ENCODE measurements at places on chromosomes 5 and 9.
A peak's percentile ranks its signal among the peaks of the same experiment; 100 is the strongest.

DNA sequence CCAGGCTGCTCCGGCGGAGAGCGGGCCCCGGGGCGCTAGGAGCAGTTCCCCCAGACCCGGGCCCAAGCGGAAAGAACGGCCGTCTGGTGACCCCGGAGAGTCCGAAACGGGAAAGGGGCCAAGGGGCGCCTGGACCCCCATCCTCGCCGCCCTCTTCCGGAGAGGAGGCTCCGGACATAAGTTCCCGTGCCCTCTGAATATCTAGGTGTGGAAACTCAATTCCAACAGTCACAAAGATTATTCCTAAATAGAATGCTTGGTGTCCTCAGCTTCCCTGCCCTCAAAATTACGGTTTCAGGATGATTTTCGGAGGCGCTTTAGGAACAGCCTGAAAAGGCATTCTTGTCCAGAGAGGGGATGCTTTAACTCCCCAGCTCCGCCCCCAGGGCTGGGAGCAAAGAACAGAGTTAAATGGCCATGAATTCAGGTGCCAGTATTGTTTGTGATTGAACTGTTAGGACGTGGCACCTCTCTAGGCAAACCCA, 681 bp upstream of the LHFPL2 start:
- peak; percentile 33 for DNase-seq

GRCh38 chr9:16870596-16871335, at the start of gene BNC2:
Gene BNC2, minus strand, starts transcription at chr9:16870670. Its CDS starts 22 bp downstream, at chr9:16870648.
- peak; percentile 83 for DNase-seq

DNA sequence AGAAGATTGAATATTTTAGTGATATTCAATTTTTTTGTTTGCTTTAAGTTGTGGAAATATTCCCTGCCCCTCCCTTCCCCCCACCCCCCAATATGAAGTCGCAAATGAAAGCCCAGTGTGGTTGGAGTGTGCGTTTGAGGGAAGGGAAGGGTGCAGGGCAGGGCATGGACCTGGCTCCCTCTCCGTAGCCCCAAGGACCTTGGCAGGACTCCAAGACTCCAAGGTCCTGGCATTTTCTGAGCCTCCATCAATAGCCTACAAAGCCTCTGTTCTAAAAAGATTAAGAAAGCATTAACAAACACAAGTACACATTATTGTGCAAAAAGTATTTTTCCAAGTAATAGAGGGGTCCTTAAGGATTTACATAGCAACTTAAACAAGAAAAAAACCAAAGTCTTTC, 38.8 kb upstream of the PTPN3 start:
- DNase-seq, result no peak

DNA sequence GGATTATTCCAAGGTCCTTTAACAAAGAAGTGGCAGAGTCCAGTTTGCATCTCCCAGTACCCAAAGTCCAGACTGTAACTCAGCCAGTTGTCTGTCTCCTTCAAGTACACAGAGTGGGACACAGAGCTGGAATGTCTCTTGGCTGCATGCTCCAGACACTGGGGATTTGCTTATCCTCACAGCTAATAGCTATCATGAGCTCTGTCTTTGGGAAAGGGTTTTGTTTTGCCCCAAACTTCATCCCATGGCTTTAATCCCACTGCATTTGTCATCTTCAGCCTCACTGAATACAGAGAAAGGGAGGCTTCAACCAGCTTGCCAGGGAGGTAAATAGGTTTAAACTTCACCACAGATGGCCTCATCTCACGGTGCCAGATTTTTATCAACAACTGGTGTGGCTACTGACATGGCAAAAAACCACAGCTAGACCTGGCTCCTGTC, 412.2 kb upstream of the SLC24A2 start:
- no peak for DNase-seq

DNA sequence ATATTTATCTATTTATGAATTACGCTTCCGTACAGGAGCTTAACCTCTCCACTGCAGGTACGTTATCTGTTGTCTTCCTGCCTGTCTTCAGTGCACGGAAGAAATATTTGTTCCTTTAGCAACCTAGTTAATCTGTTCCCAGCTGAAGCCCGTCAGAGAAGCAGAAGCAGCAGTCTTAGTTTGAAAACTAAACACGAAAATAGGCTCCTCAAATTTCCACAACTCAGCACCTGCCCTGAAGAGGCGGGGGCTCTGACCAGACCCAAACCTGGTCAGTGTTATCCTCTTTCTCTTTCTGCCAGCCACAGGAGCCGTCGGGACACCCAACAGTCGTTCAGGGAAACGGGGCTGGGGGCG, 462 bp downstream of the NUDCD2 start:
- DNase-seq, result no peak

- no peak for DNase-seq
These were observed 328 bp downstream of the CAMSAP1 start for GRCh38 chr9:135907006-135907430.

All from hepatic stellate cell (primary cell).